ENCODE measurements at places on chromosomes 7 and 10.

DNA sequence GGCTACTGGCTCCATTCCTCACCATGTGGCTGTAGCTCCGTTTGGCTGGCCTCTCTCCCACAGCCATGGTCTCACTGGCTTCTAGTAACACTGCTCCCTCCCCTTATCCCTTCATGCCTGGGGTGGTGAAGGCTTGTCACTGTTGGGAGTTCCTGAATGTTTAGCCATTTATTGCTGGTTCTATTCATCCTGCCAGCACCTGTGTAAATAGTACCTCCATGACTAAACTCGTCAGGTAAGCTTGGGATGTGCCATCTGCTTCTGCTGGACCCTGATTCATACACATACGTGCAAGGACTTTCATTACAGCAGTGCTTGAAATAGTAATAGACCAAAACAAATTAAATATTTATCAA, 61.6 kb downstream of the CCDC71L start:
- DNase-seq: no peak

DNA sequence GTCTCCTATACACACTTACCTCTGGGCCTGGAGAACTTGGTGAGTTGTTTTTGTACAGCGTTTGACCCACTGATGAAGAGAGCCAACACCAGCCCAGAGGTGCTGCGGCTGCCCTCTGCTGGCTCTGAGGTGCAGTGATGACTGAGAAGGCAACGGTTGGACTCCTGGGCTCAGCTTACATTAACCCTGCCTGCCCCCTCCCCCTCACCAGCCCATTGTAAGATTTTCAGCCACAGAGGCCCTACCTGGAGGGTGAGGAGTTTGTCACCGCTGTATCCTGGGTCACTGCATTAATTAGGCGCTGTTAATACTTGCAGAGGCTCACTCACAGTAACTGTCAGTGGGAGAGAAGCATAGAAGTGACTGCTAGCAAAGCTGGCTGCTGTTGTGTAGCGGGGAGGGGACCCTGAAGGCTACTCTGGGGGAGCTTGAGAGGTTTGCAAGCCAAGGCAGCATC, 19.0 kb upstream of the ANKRD2 start:
- DNase-seq: peak; percentile 13

DNA sequence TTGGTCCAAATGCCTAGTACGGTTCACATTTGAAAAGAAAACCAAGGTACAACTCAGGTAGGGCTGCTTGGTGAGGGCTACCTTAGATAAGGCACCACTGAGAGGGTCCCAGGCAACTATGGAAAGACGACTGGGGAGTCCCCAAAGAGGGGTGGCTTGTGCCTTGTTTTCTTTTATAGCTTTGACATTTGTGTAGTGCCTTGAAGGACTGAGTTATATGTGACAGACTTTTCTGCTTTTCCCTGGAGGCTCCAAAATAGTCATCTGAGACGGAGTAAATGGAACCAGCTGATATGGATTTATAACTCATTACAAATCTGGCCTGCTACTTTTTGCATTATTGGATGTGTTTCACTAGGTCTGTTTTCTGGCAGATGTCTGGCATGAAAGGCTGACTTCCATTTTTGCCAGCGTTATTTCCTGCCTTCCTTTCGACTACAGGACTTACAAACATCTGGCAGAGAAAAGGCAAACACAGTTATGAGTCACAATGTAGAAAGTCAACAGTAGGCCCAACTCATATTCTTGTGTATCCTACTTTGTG, 88.2 kb upstream of the IMMP2L start:
- DNase-seq: no peak

DNA sequence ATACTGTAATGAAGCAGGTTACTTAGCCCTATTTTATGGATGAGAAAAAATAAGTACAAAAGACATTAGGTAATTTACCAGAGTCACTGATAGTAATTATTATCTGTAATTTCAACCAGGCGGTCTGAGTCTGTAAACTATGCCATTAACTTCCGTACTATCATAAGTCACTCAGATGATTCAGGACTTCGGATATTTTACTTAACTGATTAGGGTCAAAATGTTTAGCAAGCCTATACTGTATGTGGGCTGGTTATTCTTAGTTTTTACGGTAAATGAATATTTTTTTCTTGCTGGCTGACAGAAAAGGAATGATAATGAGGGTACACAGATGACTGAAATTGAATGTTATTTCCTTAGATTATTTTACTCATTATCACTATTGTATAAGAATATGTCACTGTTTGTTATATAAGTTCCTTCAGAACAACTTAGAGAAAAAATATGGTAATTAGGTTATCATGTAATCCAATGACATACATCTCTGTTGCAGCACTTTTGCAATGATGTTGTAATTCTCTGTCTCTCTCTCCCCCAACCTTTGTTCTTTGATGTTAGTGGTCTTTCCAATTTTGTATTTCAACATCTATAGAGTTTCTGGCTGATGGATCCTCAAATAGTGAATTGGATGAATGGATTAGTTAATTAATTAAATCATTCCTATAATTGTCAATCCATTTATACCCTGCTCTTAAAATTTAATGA, 165.6 kb downstream of the ZEB1 start:
- no peak for DNase-seq

GRCh38 chr10:22570234-22570633, 144.1 kb downstream of the PIP4K2A start:
- no peak for DNase-seq

- no peak for DNase-seq
Measured at GRCh38 chr7:159198016-159198724, 53.5 kb upstream of the VIPR2 start.

DNA sequence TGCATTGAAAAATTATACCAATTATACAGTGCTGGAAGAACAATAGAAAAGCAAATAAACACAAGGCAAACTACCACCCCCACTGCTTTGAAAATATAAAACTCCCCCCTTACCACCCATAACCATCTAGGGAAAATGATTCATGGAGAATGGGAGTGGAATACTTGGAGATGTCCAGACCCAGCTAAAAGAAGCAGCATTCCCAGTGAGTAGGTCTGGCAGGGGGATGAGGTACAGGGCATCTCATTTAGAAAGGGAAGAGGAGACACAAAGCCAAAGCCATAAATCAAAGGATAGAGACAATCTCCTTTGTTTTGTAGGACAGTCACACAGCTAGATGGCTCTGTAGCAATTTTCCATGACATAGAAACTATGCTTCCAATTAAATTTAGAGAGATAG, 36.0 kb upstream of the DGKI start:
- no peak for DNase-seq

DNA sequence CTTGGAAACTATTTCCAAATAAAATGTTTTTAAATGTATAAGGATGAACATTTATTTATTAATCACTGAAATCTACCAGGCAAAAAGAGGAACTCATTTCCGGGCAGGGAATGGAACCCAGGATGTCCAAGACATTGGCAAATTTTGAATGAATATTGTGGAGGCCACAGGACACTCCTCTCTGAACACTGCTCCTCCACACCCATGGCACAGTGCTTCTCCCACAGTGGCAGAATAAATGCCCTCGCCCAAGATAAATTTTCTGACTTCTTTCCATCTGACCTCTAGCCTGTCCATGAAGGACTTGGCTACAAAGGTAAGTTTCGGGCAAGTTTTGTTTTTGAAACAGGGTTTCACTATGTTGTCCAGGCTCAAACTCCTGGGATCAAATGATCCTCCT, 39.0 kb downstream of the HIPK2 start:
- no peak for DNase-seq

- DNase-seq: peak; percentile 64
Measured at GRCh38 chr10:63157845-63158624, 24.9 kb downstream of the NRBF2 start.
